Cerebellar nuclear complex (tissue), 1 donor: ENCODE measurements at places on chromosomes 6 and 20.

- DNase-seq = no peak
Measured at GRCh38 chr6:85472744-85473143, 22.9 kb downstream of the NT5E start.

DNA sequence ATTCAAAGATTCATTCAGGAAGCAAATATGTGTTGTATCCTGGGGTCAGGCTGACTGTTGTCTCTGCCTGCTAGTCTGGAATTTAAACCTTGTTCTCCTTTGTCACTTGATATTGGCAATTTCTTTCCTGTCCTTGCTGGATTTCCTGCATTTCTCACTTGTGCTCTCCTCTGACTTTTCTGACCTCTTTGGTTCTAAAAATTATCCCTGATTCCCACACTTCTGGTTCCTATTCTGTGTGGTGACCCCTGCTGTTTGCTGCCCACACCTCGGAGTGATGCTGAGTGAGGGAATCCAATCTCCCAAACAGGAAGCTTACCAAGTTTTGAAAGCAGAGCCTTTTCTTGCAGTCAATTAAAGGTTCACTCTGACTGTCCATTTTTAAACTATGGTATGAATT is 345.3 kb downstream of the CDKAL1 start:
- DNase-seq = no peak

DNA sequence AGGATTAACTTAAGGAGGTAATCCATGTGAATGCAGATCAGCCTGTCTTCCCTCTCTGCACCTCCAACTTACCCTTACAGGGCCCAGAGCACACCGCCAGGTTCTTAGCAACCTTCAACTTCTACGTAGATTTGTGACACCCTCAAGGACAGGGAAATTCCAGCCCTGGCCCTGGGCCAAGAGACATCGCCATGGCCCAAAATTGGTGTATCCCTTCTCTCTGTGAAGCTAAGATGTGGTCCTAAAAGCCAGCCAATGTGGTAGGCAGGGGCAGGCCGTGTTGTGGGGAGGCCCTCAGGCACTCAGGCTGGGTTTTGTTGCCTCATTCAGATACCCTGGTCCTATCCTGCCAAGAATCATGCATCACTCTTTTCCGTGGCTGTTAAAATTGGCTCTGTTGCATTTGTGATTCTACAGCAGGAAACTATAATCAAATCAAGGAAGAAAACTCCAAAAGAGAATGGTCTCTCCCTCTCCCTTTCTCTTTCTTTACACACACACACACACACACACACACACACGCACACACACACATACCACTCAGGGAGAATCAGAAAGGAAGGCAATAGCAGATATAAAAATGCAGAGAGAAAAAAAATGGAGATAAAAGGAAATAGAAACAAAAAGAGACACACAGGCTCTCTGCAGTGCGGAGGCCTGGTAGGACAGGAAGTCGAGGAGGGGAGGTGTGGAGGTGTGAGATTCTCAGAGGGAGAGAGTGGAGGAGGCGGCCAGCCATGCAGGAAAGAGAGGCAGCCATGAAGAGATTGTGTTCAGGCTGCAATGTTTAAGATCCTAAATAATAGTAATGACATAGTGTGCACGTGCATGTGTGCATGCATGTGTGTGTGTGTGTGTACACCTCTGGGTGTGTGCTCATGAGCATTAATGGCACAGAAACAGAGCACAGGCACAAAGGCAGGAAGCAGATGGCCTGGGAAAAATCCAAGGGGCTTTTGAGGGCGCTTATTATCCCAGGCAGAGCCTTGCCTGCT is 201.8 kb upstream of the LRFN2 start:
- no peak for DNase-seq

GRCh38 chr6:166999884-167000253 is 672 bp downstream of the CEP43 start:
- no peak for DNase-seq

GRCh38 chr6:88376768-88377387 is 210.7 kb upstream of the CNR1 start:
- DNase-seq = no peak

DNA sequence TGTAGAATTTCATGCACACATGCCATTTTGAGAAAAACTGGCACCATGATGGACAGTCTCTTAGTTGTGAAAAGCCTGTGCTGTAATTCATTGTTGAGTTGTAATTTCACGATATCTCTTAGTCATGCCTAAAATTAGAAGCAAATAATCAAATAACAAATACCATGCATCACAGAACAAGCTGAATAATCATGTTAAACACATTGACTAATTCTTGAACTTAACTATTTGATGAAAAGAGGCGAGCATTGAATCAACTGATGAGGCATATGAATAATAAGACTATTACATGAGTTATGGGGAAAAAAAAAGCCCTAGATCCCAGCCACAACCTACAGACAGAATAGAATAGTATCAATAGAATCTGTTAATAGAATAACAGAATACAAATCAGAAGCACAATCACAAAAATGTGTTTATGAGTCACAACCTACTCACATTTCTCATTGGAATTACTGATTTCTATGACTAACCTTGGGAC is 14.2 kb upstream of the RNF217 start:
- DNase-seq = no peak
